ENCODE measurements at places on chromosomes 13 and 19.
A peak's percentile ranks its signal among the peaks of the same experiment; 100 is the strongest.

DNA sequence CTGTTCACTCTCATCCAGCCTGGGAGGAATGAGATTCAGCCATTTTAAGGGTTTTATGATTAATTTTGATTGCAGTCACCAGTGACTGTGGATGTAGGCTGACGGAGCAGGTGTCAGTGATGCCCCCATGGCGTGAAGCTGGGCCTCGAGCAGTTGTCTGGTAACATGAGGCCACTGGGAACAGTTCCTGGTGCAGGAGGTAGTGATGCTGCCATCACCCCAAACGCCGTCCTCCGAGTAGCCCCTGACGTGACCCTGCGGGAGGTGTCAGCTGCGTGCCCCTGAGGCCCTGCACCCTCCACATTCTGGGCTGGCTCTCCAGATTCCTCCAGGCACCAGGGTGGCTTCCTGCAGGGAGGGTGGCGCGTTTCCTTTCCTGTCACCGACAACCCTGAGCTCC lies 277.2 kb downstream of the TEX29 start:
- DNase-seq = no peak

DNA sequence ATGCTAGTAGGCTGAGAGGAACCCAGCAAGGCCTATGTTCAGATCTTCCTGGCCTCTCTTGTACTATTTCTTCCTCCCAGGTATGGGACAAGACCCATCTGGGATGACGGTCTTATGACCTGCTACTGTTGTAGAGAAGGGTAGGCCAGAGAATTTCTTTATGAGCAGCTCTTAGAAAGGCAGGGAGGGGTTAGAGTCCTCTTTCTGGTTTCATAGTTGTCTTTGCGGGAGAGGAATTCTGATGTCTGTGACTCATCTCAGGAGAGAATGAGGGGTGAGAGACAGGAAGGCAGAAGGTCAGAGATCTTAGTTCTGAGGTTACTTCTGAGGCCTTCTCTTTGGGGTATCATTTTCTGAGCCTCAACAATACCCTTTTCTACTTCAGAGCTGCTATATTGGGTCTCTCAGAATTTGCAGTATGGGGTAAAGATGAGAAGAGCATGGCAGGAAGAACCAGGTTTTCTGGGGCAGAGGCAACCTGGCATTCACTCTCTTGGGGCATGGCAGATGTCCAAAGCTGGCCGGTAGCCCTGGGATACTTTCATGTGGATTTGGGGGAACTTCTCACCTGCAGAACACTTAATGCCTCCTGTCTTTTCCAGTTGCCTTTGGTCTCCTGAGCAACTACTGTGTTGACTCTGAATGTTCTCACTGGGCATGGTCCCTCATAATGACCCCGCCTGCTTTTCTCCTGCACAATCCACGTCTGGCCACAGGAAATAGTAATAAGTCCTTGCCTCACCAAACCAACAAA lies 154.4 kb downstream of the GGACT start:
- DNase-seq = no peak

DNA sequence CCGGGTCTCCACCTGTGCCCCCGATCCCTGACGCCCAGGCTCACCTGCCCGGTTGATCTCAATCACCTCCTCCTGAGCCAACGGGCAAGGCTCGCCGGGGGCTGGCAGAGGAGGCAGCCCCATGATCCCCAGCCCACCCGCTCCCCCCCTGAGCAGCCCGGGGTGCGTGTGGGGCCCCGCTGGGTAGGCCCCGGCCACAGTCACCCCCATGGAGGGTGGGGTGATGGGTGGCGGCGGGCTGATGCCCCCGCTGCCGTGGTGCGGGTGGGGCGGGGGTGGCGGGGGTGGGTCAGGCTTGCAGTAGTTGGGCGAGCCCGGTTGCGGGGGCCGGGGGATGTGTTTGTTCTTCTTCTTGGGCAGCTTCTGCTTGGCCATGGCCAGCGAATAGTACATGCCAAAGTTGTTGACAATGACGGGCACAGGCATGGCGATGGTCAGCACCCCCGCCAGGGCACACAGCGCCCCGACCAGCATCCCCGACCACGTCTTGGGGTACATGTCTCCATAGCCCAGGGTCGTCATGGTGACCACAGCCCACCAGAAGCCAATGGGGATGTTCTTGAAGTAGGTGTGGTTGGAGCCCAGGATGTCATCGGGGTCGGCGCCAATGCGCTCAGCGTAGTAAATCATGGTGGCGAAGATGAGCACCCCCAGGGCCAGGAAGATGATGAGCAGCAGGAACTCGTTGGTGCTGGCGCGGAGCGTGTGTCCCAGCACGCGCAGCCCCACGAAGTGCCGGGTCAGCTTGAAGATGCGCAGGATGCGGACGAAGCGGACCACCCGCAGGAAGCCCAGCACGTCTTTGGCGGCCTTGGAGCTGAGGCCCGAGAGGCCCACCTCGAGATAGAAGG lies 6.0 kb downstream of the KCNC3 start:
- DNase-seq = no peak

DNA sequence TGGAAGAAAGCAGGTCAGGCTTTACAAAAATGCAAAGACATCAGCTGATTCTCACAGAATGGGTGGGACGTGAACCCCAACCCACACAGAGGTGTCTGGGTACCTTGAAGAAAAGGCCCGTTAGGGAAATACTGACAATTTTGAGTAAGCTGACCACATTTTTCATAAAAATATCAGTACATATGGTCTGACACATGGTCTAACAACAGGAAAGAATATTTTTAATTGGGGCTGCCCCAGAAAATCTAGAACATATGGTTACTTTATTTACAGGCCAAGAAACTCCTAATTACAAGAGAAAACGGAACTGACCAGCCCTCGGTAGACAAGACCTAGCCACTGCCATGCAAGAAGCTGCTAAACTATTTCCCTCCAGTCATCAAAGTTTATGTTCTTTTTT lies 48.7 kb upstream of the ITM2B start:
- no peak for DNase-seq

DNA sequence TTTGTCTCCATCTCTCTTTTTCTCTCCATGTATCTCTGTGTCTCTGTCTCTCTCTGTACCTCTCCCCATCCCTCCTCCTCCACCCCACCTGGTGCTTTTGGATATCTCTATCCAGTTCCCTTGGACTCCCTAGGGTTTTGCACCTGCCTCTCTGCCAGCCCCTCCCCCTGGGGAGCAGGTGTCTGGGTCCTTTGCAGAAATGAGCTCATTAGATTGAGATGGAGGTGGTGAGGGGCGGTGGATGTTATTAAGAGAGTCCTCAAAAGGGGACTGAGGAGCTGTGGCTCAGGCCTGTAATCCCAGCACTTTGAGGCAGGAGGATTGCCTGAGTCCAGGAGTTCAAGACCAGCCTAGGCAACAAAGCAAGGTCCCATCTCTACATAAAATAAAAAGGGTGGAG lies 2.1 kb downstream of the KCNN4 start:
- DNase-seq = no peak

DNA sequence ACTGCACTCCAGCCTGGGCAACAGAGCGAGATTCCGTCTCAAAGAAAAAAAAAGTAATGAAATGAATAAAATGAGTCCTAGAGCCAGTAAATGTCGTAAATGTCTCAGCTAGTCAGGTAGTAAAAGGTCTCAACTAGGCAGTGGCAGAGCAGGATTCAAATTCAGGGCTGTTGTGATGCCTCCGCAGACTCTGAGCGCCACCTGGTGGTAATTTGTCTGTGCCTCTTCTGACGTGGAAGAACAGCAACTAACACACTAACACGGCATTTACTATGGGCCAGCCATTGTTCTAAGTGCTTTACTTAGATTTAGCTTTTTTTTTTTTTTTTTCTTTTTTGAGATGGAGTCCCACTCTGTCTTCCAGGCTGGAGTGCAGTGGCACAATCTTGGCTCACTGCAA lies 30.2 kb downstream of the CYP2F1 start:
- DNase-seq = peak; percentile 91

DNA sequence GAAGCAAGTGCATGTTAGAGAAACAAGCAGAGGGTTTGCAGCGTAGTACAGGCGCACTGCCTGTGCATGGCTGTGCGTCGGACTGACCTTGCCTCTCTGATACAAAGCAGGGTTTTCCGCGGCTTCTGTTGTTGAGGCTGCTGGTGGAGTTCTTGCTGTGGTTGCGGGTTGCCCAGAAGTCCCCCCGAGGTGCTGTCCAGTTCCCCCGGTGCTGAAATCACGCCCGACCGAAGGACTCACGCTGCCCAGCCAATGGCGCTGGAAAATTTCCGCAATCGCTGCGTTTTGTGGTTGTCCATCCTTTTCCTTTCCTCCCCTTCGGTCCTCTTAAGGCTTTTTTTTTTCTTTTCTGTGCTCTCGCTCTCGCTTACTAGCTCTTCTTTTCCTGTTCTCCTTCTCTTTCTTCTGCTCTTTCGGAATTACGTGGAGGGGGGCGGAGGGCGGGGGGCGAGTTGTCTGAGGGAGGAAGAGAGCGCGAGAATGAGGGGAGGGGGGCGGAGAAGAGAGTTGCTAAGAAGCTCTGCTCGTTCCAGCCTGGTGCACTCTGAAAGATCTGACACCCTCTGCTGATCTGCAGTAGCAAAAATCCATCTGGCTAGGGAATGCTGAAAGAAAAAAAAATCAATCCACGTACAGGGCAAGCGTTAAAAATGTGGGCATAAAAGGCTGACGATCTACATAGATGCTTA lies at the start of gene SLITRK1:
SLITRK1 (minus strand) TSS at position 558 of the 689 bp plus-strand sequence. CDS start 967 bp downstream, outside the sequence.
- peak; percentile 12 for DNase-seq

DNA sequence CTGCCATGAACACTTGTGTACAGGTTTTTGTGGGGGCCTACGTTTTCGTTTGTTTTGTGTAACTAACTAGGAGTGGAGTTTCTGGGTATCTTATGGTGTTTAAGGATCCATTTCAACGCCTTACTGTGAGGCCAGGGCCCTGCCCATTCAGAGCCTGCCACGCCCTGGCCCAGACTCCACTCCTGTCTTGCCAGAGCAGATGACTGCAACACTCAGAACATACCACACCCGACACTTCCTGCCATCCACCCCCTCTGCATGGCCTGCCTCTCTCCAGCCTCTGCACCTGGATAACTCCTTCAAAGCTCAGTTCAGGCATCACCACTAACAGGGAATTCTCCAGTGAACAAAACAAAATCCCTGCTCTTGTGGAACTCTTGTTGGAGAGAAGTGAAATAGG lies 43.2 kb downstream of the RGCC start:
- peak; percentile 12 for DNase-seq

DNA sequence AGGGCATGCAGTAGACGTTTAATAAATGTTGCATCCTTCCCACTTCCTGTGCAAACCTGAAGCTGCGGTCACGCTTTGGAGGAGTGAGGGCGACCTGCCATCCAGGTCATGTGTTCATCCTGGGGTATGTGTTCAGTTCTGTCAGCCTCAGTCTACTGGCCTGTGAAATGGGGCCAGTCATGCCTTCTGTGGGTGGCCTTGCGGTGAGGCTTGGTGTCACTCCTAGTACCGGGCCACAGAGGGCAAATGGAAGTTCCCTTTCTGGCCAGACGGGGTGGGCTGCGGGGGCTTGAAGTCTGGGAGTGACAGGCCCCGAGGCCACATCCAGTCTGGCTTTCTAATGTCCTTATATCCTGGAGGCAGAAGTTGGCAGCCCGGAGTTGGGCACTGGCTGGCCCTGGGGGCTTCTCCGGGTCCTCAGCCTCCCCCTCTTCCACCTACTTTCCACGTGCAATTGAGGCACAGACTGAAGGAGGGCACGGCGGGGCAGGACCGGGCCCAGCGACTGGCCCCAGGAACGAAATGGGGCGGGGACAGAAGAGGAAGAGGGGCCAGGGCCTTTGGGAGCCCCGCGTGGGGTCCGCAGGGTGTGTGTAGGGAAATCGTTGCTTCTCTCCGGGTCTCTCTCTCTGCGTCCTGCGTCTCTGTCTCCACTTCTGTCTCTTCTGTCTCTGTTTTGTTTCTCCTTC lies 11.1 kb downstream of the PDE4A start:
- DNase-seq = no peak

- DNase-seq = peak; percentile 56
Observed at GRCh38 chr19:57566396-57567265, 7.0 kb upstream of the ZNF550 start.

GRCh38 chr19:16571283-16571682 lies 932 bp downstream of the SLC35E1 start:
- DNase-seq = peak; percentile 34

DNA sequence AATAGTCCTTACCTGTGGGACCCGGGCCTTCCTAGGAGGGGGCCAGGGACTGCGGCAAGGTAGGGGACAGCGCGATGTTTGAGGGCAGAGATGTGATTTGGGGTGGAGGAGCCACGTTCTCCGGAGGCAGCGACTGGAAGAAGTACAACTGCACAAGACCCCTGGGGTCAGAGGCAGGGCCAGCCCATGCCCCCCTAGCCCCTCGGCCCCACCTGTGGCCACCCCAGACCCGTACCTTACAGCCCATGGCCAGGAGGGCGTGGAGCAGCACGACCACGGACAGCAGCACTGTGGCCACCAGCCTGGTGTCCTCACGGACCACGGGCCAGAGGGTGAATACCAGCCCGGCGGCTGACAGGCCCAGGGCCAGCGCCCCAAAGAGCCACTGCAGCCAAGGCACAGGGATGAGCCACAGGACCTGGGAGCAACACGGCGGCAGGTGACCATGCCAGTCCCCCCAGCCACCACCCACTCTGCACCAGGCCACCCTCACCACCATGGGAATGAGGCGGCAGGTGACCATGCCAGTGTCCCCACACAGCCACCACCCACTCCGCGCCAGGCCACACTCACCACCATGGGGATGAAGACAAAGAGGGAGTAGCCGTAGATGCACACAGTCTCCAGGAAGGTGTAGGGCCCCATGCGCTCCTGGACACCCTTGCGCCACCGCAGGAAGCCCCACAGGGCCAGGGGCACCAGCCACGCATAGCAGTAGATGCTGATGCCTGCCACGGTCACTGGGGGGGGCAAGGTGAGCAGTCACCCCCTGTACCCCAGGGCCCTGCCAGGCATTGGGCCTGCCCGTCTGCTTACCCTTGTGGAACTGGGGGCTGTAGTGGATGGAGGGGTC lies 5.0 kb downstream of the YIPF2 start:
- no peak for DNase-seq

GRCh38 chr13:78934336-78934735 lies 275.4 kb upstream of the OBI1 start:
- no peak for DNase-seq

DNA sequence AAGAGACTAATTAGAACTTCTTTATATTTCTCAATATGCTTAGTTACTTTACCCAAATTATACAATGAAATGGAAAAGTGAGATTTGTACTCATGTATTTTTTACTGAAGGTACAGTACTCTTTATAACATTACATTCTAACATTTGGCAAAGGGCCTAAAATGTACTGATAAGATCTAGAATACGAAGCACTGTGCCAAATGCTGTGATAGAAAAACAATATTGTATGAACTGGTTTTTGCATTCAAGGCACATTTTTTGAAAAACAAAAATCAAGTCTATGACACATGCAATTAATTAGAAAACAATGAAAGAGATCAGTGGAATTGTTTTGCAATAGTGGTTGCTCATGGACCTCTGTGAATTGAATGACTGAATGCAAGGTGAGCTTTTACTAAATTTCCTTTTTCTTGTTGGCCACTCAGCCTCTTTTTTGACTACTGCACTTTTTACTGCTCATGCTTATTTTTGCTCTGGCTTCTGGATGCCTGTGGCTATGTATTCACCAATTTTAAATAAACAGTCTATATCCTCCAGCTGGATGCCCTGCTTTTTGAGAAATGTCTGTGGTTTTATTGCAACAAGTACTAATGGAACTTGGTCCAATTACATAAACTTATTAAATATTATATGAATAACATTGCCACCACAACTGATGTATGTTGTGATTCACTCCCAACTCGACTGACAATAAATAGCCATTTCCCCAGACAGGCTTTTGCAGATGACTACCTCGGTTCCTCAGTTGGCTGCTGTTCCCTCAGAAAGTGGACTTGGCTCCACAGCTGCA lies 41.4 kb upstream of the OBI1 start:
- DNase-seq = no peak

- DNase-seq = no peak
Observed at GRCh38 chr13:48096670-48097069, 1.8 kb upstream of the MED4 start.
